GM04504 (cell line): ENCODE measurements at places on chromosomes 12 and 14.

- DNase-seq, result peak; percentile 16
Observed at GRCh38 chr12:46158501-46158900, 110.3 kb downstream of the SLC38A1 start.

DNA sequence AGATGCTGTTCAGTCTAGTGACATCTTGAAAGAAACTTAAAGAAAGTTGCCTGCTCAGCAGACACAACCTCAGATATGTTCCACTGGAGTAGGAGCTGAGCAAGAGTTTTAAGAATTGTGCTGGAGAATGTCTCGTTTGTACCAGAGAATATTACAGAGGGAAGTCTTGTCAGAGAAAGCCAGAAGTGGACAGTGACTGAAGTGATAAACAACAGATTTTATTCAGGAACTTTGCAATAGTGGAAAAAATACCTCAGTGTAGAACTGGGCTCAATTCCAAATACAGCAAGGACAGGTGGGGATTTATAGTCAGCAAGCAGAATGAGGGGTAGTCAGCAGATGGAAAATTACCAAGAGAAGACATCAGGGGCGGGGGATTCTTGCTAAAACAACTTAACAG is 18.6 kb downstream of the ZDHHC17 start:
- DNase-seq, result no peak

GRCh38 chr14:94548999-94549985 is 11.9 kb upstream of the SERPINA4 start:
- DNase-seq, result peak; percentile 9

- no peak for DNase-seq
Observed at GRCh38 chr12:93109551-93110203, 180.6 kb upstream of the EEA1 start.

DNA sequence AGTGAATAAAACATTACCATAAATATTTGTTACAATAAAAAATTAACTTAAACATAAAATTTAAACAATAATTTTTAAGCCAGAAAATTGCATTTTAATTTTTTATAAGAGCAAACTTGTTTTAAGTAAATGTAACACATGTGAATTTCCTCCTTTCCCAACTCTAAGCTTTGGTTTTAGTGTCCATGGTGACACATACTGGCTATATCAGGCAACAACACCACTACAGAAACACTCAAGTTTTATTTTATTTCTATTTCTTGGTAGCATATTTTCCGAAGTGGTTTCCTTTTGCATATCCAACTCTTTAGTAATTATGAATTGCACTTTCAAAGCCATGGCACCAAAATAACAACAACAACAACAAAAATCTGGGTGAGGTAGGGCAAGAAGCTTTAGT is 2.2 kb downstream of the NELL2 start:
- DNase-seq, result no peak

DNA sequence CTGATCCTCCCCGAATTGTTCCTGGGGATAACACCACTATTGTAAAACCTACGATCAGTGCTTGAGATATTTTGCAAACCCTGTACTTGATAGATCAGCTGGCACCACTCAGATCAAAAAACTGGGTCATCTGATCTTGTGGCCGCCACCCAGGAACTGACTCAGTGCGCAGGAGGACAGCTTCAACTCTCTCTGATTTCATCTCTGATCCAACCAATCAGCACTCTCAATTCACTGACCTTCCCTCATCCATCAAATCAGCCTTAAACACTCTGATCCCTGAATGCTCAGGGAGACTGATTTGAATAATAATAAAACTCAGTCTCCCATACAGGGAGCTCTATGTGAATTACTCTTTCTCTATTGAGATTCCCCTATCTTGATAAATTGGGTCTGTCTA is 4.2 kb upstream of the XPOT start:
- DNase-seq, result peak; percentile 35

DNA sequence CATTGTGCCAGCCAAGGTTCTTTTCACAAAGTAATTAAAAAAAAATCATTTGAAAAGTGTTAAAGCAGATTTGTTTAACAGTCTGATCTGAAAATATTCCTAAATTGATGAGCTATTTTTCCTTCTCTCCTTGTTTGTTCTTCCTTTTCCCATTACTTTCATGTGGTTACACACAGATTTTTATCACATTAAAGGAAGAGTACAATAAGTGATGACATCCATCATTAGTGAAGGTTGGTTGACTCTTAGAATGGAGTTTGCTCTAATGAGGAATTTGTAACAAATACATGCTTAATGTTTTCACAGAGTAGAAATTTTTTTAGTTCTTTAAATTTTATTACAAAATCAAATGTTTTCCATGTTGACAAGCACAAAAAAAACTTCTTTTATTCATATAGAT is 18.9 kb upstream of the TOMM20L start:
- DNase-seq, result no peak

DNA sequence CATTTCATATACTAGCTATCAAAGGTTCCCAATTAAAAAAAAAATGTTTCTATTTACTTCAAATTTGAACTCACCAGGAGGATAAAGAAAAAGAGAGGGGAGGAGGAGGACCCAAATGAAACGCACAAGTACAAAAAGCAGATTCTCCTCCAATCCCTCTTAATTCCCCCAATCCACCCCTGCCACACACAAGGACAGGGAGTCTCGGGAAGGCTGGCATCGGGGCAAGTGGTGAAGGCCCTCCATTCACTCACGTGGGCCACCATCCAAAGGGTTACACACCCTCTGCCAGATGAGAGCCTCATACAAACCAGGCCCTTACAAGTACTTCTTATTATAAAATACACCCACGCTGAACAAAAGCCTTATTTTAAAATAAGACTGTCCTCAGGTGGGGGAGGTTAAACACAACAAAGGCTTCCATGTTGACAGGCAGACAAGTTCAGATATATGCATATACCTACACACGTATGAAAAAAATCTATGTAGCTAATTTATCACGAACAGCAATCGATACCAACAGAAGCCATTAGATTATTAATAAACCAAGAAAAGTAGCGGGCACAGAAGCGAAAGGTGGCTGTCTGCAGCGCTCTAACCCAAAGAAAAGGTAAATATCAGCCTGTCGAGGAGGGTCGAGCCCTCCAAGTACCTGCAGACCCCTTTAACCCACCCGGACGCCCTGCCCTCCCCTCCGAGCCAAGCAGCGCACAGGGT is 1.5 kb downstream of the ATP2B1 start:
- no peak for DNase-seq

DNA sequence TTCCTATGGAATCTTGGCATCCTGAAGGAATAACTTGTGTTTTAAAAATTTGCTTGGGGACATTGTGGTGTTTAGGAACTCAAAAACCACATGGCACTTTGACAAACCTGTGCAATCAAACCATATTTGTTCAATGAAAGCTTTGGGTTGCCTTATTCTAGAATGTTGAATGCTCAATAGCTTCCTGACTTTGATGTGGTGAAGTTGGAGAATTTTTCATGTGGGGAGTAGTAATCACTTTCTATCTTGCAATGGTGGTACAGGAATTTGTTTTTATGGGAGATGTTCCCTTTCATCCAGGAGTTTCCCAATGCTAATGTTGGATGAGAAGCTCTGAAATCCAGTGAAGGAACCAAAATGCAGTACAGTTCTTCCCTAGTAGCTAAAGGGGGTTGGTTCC is 42.2 kb upstream of the LDHB start:
- no peak for DNase-seq

DNA sequence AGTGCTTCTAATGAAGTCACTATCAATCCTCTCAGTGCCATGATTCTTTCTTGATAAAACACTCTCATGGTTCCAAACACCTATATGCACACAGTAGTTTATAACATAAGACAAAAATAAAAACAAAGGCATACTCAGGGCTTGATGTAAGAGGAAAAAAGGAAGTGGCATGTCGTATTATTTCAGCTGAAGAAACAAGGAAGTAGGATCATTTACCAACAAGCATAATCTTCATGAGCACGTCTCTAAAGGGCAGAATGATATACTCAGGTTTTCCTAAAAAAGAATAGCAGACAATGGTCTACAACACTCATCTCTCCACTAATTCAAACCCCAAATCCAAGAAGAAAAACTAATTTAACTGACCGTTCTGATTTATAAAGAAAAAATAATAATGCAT is 33.9 kb downstream of the NUMB start:
- DNase-seq, result no peak

GRCh38 chr12:10214136-10214894 is 1.6 kb downstream of the GABARAPL1 start:
- no peak for DNase-seq

DNA sequence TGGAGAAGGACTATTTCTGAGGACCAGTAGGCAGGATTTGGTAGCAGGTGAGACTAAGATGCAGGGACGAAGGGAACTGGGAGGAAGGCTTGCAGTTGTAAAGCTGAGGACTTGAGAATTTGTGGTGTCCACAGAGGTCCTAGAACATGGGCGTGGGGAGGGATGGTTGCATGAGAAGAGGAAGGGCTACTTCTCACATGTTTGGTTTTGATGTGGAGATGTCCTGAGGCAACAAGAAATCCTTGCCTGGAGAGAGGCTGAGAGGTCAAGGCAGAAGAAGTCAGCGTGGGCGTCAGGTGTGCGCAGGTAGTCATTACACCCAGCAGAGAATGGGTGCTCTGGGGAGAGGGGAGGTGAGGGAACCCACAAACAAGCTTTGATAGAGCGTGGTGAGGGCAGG is 5.7 kb upstream of the RABGGTA start:
- DNase-seq, result no peak

GRCh38 chr12:12881151-12881909 is 10.0 kb upstream of the GPRC5A start:
- DNase-seq, result no peak

GRCh38 chr12:59182191-59182590 is 261.9 kb upstream of the LRIG3 start:
- DNase-seq, result no peak

- no peak for DNase-seq
Observed at GRCh38 chr14:104151566-104152245, 13.3 kb downstream of the KIF26A start.

- peak; percentile 21 for DNase-seq
Observed at GRCh38 chr12:76820888-76821482, 57.1 kb downstream of the ZDHHC17 start.

GRCh38 chr12:64404470-64405256 is 471 bp downstream of the XPOT start:
- DNase-seq, result peak; percentile 69

- DNase-seq, result no peak
Observed at GRCh38 chr12:72832024-72832423, 559.9 kb downstream of the TRHDE start.
